Eye (tissue), 1 donor: ENCODE measurements at places on chromosomes 1 and 21.
A peak's percentile ranks its signal among the peaks of the same experiment; 100 is the strongest.

GRCh38 chr1:61572046-61572445, 152.9 kb downstream of the TM2D1 start:
- no peak for DNase-seq

DNA sequence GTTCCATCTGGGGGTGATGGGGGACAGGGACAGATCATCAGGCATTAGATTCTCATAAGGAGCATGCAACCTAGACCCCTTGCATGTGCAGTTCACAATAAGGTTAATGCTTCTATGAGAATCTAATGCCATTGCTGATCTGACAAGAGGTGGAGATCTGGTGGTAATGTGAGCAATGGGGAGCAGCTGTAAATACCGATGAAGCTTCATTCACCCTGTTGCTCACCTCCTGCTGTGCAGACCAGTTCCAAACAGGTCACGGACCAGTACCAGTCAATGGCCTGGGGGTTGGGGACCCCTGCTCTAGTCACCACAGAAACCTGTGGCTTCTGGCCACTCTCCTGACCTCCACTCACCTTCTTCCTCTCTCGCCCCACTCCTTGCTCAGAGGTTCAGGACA, 229.9 kb downstream of the PTPRU start:
- no peak for DNase-seq

- no peak for DNase-seq
Observed at GRCh38 chr1:173475564-173476196, 1.5 kb upstream of the PRDX6 start.

DNA sequence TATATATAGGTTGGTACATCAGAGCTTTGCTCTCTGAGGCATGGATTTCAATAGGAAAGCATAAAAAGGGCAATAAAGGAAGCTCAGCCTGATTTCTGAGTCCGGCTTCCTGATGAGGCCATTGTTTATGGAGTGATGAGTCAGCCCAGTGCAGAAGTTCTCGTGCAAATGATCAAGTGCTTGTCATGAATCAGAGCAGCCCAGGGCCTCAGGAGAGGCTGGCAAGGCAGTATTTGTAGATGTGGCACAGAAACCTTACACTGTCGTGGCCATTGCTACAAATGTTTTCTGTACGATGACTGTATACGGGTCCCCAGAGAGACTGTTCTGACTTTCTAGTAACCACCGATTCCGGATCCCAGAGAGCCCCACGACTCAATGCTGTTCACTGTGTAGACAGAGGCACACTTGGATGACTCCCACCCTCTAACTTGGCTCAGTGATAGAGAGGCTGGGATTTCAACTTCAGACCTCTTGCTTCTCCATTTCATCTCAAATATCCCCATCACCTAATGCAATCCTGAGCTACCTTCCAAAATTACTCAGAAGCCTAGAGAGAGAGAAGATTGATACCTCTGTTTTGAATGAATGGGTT, 26.8 kb downstream of the UMODL1 start:
- DNase-seq = no peak

DNA sequence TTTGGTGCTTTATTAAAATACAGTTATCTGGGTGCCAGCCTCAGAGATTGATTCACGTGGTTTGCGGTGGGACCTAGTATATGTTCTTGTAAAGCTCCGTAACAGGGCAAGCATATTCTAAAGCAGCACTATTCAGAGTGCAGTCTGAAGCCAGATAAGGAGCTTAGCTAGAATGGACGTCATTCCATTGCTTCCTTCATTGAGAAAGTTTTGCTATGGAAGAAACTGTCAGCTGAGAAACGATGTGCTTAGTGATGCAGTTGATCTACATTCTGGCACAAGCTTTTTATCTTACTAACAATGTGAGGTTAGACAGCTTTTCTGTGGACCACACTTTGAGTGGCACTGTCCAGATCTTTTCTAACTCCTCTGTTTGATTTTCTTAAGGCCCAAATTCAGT, 26.2 kb downstream of the SLC44A3 start:
- DNase-seq = peak; percentile 35

GRCh38 chr21:27954543-27955165, 987.8 kb upstream of the ADAMTS5 start:
- peak; percentile 11 for DNase-seq

- DNase-seq = no peak
Observed at GRCh38 chr1:178849918-178850317, 21.0 kb downstream of the ANGPTL1 start.

DNA sequence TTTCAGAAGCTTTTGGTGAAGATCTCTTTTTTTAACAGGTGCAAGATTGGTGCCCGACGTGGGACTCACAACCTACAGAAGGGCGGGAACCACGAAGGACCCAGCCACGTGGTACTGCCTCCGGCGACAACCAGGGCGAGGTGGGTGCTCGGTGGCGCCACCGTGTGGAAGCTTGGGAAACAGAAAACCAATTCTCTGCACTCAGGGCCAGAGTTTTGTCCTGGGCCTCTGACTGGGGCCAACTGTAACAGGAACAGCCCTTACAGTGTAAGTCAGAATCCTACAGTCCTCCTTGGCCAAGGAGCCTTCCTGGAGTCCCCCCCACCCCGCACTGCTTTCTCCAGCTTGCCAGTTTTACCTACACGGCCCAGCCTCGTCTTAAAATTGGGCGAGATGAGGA, 11.6 kb upstream of the S100A7A start:
- DNase-seq = no peak

GRCh38 chr1:193538003-193538354, 351.6 kb upstream of the B3GALT2 start:
- no peak for DNase-seq
